ENCODE measurements at places on chromosomes 5 and 9.

- DNase-seq = no peak
Measured at GRCh38 chr5:1253456-1254105, 28.4 kb downstream of the SLC6A18 start.

- DNase-seq = no peak
Measured at GRCh38 chr5:57718155-57718554, 235.5 kb upstream of the ACTBL2 start.

GRCh38 chr9:122088880-122089706, 4.0 kb downstream of the TTLL11 start:
- DNase-seq = no peak

- DNase-seq = peak; percentile 24
Measured at GRCh38 chr5:34826347-34826746, 12.6 kb upstream of the TTC23L start.

DNA sequence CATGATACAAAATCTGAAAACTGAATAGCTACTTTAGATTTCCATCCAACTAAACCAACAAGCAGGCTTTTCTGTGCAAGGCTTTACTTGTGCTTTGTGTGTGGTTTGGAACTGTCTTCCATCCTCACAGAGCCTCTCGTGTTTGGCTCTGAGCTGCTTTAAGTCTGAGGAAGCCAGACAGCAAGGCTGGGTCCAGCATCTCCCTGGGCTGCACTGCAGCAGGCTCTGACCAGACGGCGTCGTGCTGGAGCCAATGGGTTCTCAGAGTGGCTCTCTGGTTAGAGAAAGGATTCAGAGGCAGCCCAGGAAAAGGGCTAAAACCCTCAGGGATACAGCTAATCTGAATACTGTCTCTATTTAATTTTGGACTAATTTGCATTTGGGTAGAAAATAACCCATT, 207.9 kb upstream of the EFNA5 start:
- no peak for DNase-seq

- no peak for DNase-seq
Measured at GRCh38 chr5:153700940-153701339, 210.5 kb downstream of the GRIA1 start.

GRCh38 chr5:135467871-135468485, 15.8 kb upstream of the TIFAB start:
- no peak for DNase-seq
